ENCODE measurements at places on chromosomes 7 and 10.
A peak's percentile ranks its signal among the peaks of the same experiment; 100 is the strongest.

GRCh38 chr7:92824901-92825480, 11.4 kb downstream of the CDK6 start:
- no peak for DNase-seq

DNA sequence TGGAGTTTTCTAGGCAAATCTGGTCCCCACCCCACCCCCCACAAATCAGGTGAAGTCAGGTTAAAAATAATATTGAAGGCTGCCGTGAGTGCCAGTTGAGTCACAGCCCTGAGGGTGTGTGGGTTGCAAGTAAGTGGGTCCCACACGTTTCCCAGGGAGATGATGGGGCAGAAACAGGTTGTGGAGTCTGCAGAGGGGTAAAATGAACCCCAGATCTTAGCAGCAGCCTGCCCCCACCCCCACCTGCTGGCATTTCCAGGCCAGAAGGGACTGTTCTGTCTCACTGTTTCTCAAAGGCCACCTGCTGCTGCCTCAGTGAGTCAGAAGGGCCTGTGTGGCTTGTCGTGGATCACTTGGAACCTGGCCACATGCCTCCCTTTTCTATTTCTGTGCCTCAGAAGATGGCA, 59.8 kb upstream of the SMNDC1 start:
- no peak for DNase-seq

- no peak for DNase-seq
Observed at GRCh38 chr7:88046839-88047573, 113.0 kb downstream of the ADAM22 start.

GRCh38 chr10:79316671-79317431, 30.4 kb upstream of the PPIF start:
- DNase-seq, result peak; percentile 11

- no peak for DNase-seq
Observed at GRCh38 chr10:13136651-13137050, 24.7 kb upstream of the MCM10 start.

GRCh38 chr10:452512-453426, 236.7 kb downstream of the DIP2C start:
- DNase-seq, result peak; percentile 17

GRCh38 chr10:101189461-101190401, 39.5 kb downstream of the LBX1 start:
- DNase-seq, result no peak

GRCh38 chr7:134514663-134515062, 12.7 kb upstream of the AKR1B10 start:
- DNase-seq, result peak; percentile 45

- peak; percentile 66 for DNase-seq
Observed at GRCh38 chr7:95608359-95609173, 12.2 kb upstream of the PDK4 start.

DNA sequence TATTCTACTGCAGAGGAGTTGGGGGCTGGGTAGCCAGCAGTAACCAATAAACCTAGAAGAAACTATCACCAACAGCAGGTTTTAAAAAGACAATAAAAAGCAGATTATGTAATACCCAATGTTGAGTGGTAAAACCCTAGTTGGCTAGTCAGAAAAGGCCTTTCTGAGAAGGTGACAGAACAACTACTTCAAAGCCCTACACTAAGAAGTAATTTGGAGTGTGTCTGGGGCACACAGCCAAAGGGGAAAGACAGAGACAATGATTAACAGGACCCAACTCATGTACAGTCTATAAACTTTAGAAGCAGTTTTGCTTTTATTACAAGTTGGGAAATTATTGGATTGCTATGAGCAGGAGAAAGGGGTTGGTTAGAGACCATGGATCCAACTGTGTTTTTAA, 77.2 kb upstream of the TMEM106B start:
- DNase-seq, result no peak

DNA sequence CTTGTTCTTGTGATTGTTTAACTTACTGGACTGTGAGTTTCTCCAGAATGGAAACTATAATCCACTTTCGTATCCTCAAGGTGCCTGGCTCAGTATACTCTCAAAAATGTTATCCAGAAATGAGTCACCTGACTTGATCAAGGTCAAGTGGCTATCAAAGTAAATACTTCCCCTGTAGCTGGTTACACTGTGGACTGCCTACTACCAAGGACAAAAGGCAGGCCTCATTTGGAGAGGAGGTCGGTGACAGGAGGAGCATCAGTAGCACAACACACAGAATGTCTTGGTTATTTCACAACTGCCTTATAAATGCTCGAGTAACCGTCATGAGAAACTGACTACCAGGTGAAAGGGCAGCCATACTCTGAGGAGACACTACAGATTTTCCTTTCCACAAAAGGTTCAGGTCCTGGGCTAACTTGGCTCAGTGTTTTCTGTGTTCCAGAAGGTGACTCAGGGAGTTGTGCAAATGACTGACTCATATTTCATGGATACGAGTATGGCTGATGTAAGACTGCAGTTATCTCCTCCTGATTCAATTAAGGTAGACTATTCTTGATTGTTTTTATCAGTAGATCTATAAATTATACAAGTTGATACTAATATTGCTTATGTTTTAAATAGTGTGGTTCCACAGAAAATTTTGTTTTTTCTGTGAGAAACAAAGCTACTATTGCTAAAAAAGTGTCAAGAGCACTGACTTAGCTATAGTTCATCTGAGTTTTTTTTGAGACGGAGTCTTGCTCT, 4.2 kb upstream of the CCNY start:
- DNase-seq, result no peak

DNA sequence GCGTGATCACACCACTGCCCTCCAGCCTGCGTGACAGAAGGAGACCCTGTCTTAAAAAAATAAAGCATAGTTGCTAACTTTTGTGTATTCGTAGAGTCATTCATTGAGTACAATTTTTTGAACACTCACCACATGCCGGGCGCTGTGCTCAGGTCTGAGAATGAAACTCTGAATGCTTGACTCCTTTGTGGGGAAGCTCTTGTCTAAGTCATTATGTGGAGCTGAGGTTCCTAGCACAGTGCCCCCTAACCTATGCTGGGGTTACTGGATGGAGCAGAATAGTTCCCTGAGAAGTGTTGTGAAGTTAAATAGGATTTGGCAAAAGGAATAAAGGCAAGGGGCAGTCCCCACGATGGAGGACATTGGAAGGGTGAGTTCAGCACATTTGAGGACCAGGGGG, 123.3 kb downstream of the CELF2 start:
- DNase-seq, result no peak

GRCh38 chr10:126387931-126388911, at the start of gene ADAM12:
TSS of gene ADAM12 (minus strand) at chr10:126388477. CDS start at chr10:126388145, 332 bp downstream.
- DNase-seq, result peak; percentile 55

DNA sequence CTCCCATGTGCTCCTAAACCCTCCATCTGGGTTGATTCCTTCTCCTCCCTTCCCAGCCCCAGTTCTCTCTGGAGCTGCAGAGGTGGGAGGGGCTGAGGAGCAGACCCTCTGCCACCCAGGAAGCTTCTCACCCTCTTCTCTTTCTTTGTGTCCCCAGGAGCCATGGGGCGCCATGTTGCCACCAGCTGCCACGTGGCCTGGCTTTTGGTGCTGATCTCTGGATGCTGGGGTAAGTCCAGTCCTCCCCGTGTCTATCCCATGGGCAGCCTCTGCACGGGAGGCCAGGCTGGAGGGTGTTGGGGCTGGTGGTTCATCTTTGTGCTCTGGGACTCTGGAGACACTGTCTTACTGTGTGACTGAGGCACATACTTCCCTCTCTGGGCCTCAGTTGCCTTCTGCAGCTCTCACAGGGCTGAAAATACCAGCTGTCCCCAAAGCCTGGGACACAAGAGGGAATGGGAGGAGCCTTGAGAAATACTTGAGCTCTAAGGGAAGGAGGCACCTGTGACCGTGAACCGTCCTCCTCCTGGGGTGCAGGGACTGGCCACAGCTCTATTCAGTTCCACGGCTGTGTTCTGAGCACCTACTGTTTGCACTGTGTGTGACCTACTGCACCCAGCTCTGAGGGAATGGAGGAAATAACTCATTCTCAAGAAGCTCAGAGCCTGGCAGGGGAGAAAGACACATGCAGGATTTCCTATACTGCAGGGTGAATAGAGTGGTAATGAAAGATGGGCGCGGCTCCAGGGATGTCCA, 43.1 kb downstream of the CDH23 start:
- DNase-seq, result no peak

- DNase-seq, result no peak
Observed at GRCh38 chr10:17106991-17107390, 22.6 kb downstream of the CUBN start.

GRCh38 chr10:113680190-113681111, 739 bp downstream of the CASP7 start:
- DNase-seq, result peak; percentile 49

- peak; percentile 48 for DNase-seq
Observed at GRCh38 chr10:72274730-72275350, 1.1 kb downstream of the DDIT4 start.

DNA sequence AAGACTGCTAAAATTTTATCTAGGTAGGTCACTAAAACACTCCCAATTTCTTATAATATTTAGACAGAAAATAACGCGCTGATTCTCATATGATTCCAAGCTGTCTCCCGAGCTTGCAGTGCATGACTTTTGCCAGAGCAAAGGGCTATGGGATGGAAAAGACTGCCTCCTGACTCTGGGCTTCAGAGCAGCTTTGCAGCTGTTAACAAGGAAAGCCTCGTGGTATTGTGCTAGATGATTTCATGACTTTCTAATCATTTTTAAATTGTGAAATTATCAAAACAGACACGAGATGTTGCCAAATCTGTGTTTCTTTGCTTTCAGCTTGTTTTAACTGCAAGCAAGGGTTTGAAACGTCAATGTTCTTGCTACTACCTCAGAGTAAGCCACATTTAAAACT, 238.3 kb downstream of the AGMO start:
- no peak for DNase-seq

DNA sequence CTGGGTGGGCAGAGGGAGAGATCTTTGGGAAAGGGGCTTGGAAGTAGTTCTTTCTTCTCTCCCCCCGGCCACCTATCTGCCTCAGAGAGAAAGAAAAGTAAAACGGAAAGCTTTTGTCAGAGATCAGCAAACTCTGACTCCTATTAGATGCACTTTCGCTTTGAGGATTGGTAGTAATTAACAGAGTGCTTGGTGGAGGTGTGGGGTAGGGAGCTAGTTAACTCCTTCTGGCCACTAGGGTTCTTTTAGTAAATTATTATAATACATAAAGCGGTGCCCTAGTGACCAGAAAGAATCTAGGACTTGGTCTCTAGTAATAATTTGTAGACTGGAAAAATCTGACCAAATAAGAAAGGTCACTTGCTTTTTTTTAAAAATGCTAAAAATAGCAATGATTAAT, 54.6 kb downstream of the CPVL start:
- no peak for DNase-seq

- no peak for DNase-seq
Observed at GRCh38 chr10:89926736-89927135, 225.3 kb downstream of the KIF20B start.

DNA sequence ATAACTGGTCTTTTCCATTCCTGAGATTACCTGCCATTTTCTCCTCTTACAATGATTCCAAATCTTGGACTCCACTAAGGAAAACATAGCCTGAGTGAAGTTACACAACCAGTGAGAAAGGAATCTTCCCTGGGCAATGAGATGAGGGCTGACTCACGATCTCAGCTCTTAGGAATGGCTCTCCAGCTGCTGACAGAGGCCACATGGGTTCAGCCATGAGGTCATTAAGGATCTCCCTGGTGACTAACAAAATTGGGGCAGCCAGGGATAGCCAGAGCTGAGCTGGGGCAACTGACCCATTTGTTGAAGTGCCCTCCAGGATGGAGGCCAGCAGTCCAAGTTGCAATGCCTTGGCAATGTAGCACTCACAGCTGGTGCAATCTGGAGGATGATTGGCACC, 78.7 kb upstream of the MKLN1 start:
- no peak for DNase-seq

GRCh38 chr7:90988516-90988915, 275.7 kb upstream of the FZD1 start:
- peak; percentile 89 for DNase-seq

GRCh38 chr7:42549866-42550485, 313.0 kb upstream of the GLI3 start:
- DNase-seq, result no peak

- DNase-seq, result no peak
Observed at GRCh38 chr7:85392326-85392725, 205.5 kb upstream of the SEMA3D start.

- DNase-seq, result no peak
Observed at GRCh38 chr7:37476881-37477450, 28.3 kb upstream of the ELMO1 start.

DNA sequence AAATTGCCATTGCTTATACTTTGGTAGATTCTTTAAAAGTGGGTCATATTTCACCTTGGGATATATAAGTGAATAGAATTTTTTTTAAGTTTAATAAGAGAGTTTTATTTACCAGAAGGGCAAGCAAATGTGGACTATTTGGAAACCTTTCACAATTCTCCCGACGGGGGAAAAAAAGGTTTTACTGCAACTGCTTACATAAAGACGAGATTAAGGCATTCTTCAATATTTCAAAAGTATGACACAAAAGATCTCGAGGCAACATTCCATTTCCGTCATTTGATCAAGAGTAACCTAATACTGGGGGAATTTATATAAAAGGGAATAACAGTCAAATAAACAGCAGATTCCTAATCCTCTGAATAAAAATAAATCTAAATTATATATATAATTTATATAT, 28.5 kb downstream of the HYCC1 start:
- no peak for DNase-seq

GRCh38 chr7:150340875-150341262, 560 bp downstream of the RARRES2 start:
- no peak for DNase-seq

GRCh38 chr10:80485076-80485945, 31.2 kb downstream of the TSPAN14 start:
- DNase-seq, result no peak

DNA sequence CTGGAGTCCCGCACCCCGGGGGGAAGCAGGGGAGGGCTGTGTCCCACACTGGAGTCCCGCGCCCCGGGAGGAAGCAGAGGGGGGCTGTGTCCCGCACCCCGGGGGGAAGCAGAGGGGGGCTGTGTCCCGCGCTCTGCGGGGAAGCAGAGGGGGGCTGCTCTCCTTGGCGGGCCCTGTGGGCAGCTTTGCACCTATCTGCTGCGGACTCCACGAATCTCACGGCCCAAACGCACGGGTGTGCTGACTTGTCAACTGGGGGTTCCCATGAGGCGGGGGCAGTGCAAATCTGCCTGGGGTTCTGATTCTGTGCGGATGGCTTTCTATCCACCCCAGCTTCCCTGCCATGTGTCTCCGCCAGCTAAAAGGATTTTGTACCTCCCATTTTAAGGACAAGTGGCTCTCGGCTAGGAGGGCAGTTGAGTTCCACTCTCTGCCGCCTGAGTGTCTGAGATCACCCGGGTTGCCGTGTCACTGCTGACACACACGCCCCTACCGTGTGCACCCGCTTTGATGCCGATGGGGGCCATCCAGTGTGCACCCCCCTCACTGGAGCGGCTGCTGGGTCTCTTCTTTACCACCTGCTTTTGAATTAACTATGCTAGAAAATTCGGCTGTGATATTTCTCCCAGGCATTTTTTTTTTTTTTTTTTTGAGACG, 20.5 kb downstream of the GPER1 start:
- DNase-seq, result no peak
